NCI-H187 treated with DMSO at 0.1 percent for 48 hours (cell line): ENCODE measurements at places on chromosomes 13 and 19.

GRCh38 chr13:23626700-23627099 is 56.5 kb downstream of the TNFRSF19 start:
- no peak for DNase-seq

GRCh38 chr19:2668175-2668763 is 34.2 kb downstream of the GNG7 start:
- no peak for DNase-seq

DNA sequence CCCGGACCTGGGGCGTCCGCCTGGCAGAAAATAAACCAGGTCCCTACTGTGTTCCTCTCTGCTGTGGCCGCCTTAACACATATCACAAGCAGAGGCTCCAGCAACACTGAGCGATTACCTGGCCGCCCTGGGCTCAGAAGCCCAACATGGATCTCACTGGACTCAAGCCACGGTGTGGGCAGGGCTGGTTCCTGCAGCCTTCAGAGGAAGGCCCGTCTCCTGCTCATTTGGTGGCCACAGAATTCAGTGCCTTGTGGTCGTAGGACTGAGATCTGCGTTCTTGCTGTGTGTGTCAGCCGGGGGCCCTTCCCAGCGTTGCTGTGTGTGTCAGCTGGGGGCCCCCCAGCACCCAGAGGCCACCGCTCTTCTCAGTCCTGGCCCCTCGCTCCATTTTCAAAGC is 30.2 kb downstream of the C2CD4C start:
- DNase-seq, result no peak

DNA sequence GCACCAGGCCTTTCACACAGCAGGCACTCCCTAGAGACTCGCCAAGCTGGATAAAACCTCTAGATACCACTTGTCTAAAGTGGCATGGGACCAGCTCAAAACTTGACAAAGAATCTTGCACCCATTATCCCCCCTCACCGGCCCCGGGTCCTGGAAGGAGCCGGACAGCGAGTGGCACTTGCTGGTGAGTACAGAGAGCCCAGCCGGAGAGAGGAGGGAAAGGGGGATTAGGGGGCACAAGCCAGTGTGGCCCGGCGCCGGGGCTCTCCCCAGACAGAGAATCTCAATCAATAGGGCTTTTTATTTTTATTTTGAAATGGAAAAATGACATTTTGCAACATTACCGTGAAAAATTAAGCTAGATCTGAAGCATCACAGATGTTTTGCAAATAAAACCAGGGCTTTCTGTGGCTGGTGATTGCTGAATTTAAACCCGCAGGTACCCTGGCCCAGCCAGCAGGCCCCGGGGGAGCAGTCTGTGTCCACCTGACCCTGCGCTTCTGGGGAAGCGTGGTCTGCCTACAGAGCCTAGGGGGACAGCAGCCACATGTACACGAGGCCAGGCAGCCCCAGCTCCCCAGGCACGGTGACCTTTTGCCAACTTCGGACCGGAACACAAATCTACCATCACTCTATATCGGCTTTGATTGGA is 10.0 kb upstream of the VSTM2B start:
- no peak for DNase-seq

GRCh38 chr13:106480351-106480910 is 55.0 kb downstream of the EFNB2 start:
- no peak for DNase-seq

- DNase-seq, result no peak
Observed at GRCh38 chr19:39531834-39532232, 819 bp downstream of the EID2B start.

GRCh38 chr13:77925616-77926015 is 7.0 kb upstream of the EDNRB start:
- DNase-seq, result no peak
